ENCODE measurements at places on chromosomes 7 and 10.

DNA sequence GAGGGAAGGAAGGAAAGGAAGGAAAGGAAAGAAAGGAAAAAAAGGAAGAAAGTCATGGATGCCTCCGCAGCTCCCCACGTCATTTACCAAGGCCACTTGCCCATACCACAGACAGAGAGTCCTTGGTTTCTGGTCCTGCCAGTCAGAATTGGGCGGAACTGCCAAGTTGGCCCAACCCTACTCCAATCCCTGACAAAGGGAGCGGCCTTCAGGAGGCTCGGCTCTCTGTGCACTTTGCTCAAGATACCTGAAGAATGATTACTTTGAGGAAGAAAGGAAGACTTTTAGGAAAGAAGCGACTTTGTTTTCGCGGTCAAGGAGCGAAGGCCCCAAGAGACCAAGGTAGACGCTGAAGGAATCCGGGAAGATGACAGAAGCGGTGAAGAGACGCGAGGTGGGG lies 49.1 kb upstream of the FXYD4 start:
- DNase-seq, result no peak

- DNase-seq, result no peak
Observed at GRCh38 chr7:50276483-50276882, 28.0 kb upstream of the IKZF1 start.

- DNase-seq, result no peak
Observed at GRCh38 chr7:29463504-29464158, 100.0 kb upstream of the PRR15 start.

DNA sequence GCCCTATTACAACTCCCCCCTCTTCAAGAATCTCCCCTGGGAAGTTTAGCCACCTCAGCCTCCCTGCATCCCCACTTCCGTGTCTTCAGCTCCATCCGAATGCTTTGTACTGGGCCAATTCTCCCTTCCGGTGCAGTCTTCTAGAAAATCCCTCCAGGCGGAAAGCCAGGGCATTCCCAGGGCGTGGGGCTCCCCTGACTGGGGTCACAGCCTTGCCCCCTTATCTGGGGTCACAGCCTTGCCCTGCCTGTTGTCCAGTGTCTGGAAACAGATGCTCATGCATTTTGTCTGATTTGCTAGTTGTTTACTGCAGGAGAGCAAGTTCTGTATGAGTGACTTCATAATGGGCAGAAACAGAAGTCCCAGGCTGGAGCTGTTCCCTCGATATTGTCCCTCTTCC lies 112.5 kb upstream of the TCERG1L start:
- DNase-seq, result no peak

DNA sequence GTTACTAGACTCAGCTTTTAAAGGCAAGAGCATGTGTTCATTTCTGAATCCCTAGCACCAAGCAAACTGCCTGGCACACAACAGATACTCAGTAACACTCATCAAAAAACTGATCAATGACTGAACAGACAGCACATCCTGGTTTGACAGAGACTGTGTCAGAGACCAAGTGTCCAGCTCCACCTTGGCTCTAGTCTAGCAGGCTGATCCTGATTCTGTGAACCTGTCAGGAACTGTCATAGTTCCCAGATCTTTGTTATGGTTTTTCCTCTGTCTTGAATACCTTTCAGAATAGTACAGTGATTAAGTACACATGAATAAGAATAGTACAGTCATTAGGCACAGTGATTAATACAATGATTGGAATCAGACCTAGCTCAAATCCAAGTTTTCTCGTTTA lies 53.0 kb downstream of the TPK1 start:
- no peak for DNase-seq

GRCh38 chr10:126016156-126016805 lies 119.9 kb downstream of the FANK1 start:
- no peak for DNase-seq

DNA sequence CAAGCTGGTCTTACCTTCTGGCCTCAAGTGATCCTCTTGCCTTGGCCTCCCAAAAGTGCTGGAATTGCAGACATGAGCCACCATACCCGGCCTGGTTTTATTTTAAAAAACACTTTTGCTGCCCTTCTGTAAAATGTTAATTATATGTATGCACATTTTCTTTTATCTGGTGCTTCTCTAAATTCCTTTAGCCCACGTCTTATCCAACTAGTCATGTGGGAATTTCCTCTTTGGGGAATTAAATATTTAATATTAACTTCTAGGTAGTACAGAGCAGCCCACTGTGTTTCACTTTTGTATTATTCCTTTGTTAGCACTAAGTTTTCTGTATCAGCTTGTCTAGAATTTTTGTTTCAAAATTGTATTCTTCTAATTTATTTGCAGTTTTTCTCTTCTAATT lies 181.7 kb upstream of the KAT6B start:
- DNase-seq, result no peak

GRCh38 chr7:142138996-142139395 lies 27.5 kb downstream of the MGAM2 start:
- no peak for DNase-seq

GRCh38 chr10:30535677-30536076 lies 93.9 kb downstream of the LYZL2 start:
- no peak for DNase-seq

Measured in AG04450 (cell line).